ENCODE measurements at places on chromosomes 6 and 20.

DNA sequence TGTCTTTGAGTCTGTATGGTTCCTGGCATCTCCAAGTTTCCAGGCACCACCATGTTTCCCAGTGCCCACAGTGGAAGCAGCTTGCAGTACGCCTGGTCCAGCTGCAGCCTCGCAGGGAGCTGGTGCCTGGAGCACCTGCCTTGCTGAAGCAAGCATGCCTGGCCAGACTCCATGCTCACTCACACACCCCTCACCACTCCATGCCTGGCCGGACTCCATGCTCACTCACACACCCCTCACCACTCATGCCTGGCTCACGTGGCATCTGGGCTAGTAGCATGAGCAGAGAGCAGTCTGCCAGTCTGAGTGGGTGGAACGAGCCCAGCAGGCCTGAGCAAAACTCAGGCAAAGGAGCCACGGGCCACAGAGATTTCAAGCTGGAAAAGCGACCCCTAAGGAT is 214.3 kb downstream of the TFAP2C start:
- DNase-seq = no peak

DNA sequence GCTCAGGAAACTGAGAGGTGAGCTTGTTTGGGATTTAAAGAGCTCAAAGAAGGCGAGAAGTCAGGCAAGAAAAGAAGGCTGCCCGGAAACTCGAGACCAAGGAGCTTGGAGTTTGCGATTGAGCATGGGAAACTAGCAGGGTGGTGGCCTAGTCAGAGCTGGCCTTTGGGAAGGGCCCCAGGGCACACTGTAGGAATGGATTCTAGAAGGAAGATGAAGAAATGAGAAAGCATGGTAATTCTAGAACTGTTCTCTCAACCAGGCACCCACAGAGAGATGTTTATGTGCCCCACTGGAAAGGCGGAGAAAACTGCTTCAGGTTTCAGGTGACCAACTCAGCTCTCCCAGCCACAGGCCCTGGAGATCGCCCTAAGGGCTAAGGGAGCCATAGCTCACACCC is 126.2 kb downstream of the FOXO3 start:
- DNase-seq = no peak

GRCh38 chr6:25959890-25960536 is 2.6 kb upstream of the TRIM38 start:
- DNase-seq = no peak

GRCh38 chr6:18958146-18958545 is 571.0 kb downstream of the RNF144B start:
- no peak for DNase-seq

GRCh38 chr6:46288835-46289234 is 118.1 kb upstream of the ENPP5 start:
- no peak for DNase-seq

DNA sequence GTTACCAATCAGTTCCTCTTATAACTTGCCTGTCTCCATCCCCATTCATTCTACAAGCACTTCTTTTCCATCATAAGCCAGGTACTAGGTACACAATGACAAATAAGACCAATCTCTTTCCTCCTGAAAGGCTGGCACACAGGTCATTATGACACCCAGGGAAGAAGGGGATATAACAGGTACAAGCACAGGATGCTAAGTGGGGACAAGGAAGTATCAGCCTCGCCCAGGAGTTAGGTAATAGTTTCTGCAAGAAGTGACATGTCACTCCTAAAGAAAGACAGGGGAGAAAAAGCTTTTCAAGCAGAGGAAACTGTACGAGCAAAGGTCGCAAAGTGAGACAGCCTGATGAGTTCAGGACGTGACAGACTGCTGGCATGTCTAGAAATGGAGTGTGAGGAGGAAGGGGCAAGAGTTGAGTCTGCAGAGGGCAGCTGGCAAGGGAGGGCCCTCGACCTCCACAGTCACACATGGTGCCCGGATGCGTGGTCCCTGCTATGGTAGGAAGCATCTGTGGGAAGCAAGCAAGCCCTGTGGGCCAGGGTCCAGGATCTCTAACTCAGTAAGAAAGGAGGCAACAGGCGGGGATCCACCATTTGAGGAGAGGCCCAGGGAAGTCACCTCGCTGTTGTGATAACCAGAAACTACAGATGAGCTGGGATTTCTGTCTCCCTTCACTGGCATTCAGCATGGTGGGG is 40.4 kb downstream of the GPLD1 start:
- DNase-seq = no peak

- no peak for DNase-seq
Observed at GRCh38 chr6:1609041-1609647, 571 bp upstream of the FOXC1 start.

- no peak for DNase-seq
Observed at GRCh38 chr20:41248368-41249024, 69.0 kb downstream of the ZHX3 start.

GRCh38 chr20:28562510-28562898 is 2695.0 kb upstream of the DEFB115 start:
- no peak for DNase-seq

GRCh38 chr6:136720045-136720770 is 72.1 kb downstream of the MAP3K5 start:
- peak; percentile 70 for DNase-seq

DNA sequence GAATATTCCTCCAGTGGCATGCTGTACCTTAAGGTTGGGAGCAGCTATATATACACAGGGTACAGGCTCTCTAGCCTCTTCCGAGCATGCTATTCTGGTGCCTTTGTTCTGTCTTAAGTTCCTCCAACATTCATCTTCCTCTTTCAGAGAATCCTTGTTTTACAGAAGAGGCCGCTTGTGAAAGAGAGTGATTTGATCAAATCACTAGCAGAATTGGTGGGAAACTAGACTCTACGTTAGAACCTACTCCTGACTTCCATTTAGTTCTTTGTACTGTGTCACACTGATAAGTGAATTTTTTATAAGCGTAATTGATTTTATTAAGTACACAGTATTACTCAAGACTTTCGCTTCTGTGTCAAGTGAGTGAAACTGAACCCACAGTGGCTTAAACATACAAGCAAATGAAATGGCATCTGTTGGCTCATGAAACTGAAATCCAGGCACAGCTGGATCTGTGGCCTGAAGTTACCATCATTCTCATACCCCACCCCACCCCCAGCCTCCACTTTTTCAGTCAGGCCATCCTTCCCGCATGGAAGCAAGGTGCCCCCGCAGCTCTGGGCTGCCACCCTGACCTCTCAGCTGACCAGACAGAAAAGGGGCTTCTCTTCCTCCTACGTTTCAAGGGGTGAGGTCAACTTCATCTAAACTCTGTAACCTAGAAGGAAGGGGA is 102.3 kb downstream of the RPP40 start:
- peak; percentile 74 for DNase-seq

GRCh38 chr6:142887517-142887916 is 57.5 kb downstream of the HIVEP2 start:
- DNase-seq = no peak

- DNase-seq = no peak
Observed at GRCh38 chr6:39294133-39294532, 20.1 kb downstream of the KCNK17 start.
